ENCODE measurements at places on chromosomes 1 and 21.
A peak's percentile ranks its signal among the peaks of the same experiment; 100 is the strongest.

- DNase-seq: no peak
Observed at GRCh38 chr1:44585315-44585920, 88.9 kb downstream of the TMEM53 start.

GRCh38 chr21:29326914-29327554 is 28.3 kb downstream of the BACH1 start:
- DNase-seq: no peak

DNA sequence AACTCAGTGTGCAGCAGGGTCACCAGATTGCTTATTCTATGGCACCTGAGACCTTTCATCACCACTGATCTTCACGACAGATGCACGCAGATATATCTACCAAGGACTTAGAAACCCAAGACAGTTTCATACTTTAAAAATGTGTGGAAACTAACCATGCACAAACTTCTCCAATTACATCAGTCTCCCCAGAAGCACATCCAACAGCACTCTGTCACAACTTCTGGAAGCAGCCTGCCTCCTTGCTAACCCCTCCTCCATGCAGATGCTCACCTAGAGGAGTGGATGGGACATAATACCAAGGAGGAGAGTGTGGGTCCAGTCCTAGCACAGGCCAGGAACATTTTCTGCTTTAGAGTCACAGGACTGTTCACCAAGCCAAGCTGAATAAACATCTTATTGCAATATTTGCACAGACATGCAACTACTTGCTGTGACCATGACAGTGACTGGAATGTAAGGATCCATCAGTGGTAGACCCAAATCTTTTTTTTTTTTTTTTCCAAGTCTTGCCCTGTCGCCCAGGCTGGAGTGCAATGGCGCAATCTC is 69.4 kb downstream of the HIVEP3 start:
- DNase-seq: no peak

DNA sequence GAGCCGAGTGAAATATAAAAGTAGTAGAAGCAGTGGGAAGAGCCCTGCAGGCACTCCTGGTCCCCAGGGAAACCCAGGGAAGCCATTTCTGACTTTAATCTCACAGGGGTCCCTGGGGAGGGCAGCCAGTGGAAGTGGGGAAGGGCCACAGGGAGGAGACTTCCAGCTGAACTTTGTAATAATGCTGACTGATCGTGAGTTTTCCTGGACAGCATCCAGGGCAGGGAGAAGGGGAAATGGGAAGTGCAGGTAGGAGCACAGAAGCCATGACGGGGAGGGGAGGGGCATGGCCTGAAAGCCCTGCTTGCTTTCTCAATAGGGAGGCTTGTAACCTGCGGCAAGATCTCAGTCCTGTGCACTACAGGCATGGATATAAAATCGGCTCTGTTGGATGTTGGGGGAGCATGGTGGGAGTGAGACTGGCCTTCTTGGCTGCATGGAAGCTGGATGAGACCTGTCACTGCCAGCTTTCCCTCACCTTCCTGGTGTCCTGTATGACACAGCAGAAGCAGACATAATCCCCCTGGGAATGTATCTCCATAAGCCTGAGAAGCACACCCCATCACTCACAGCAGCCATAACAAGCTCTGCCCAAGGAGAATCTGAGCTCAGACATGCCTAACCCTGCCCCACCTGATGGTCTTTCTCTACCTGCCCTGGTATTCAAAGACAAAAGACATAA is 15.1 kb upstream of the MX1 start:
- no peak for DNase-seq

- DNase-seq: peak; percentile 80
Observed at GRCh38 chr1:110707232-110707631, 32.5 kb upstream of the KCNA3 start.

DNA sequence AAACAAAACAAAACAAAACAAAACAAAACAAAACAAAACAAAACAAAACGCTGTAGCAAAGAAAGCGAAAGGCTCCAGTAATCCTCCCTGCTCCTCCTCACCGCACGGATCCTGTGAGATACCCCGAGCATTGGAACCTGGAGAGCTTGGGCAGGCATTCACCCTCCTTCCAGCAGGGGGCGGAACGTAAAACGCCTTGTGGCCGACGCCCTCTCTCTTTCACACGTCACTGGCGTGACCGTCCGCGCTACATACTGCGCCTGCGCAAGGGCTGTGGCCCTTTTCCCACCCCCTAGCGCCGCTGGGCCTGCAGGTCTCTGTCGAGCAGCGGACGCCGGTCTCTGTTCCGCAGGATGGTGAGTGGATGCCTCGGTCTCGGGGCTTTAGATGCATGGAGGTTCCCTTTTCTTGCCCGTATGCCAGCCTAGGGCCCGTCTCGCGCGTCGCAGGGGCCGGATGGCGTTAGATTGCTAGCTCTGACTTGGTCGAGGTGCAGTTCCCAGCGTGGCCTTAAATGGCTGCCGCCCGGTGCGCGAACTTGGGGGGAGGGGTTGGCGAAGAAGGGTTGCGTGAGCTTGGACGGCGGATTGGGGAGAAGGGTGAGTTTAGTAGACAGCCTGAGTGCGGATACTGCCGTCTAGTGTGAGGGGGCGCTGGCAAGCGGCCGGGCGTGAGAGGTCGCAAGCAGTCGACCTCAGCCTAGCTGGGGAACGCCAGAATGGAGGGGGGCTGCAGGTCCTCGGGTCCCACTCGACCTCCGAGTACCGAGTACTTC is at the start of gene RPL5:
RPL5 (plus strand) TSS at position 279 of the 775 bp plus-strand sequence; CDS start at position 354, 75 bp downstream.
- peak; percentile 99 for DNase-seq

DNA sequence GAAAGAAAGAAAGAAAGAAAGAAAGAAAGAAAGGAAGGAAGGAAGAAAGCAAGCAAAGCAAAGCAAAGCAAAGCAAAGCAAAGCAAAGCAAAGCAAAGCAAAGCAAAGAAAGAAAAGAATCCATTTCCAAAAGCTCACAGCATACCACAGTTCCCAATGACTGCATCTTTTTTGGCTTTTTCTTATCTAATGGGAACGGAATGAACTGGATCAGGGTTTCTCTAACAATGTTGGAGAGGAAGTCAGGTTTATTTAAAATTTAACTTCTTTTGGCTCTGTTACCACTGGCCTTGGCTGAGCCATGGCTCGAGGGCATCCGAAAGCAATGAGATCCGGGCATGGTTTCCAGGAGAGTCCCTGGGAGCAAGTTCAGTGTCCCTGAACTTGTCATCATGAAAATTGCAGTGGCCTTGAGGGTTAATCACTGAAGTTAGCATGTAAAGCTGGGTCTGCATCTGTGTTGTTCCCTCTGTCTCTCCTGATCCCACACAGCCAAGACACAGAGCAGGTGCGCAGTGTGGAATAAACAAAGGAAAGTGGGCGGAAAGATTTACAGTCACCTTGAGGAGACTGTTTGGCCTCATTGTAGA is 34.6 kb upstream of the CTPS1 start:
- DNase-seq: no peak

GRCh38 chr1:34500451-34500850 is 254.4 kb upstream of the GJB5 start:
- DNase-seq: peak; percentile 4

- no peak for DNase-seq
Observed at GRCh38 chr21:30882866-30883597, 1.7 kb upstream of the KRTAP11-1 start.

- peak; percentile 82 for DNase-seq
Observed at GRCh38 chr1:202160377-202160940, at the start of gene PTPN7. PTPN7 (minus strand) TSS chr1:202160602; CDS start chr1:202159402, 1,200 bp downstream.

DNA sequence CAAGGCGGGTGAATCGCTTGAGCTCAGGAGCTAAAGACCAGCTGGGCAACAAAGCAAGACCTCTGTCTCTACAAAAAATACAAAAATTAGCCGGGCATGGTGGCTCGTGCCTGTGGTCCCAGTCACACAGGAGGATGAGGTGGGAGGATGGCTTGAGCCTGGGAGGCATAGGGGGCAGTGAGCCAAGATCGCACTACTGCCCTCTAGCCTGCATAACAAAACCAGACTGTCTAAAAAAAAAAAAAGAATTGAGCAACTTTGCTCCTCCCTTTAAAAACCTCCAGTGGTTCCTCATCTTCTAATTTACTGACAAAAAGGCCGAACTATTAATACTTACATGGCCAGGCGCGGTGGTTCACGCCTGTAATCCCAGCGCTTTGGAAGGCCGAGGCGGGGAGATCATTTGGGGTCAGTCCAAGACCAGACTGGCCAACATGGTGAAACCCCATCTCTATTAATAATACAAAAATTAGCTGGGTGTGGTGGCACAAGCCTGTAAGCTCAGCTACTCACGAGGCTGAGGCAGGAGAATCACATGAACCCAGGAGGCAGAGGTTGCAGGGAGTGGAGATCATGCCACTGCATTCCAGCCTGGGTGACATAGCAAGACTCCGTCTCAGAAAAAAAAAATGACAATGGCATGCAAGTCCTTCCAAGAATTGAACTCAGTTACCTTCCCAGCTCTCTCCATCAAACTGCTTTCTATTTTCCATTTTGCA is 4.4 kb downstream of the ACBD3 start:
- peak; percentile 74 for DNase-seq

GRCh38 chr1:12400027-12400693 is 170.3 kb downstream of the VPS13D start:
- no peak for DNase-seq

- no peak for DNase-seq
Observed at GRCh38 chr1:44919400-44919799, 67.0 kb downstream of the EIF2B3 start.

DNA sequence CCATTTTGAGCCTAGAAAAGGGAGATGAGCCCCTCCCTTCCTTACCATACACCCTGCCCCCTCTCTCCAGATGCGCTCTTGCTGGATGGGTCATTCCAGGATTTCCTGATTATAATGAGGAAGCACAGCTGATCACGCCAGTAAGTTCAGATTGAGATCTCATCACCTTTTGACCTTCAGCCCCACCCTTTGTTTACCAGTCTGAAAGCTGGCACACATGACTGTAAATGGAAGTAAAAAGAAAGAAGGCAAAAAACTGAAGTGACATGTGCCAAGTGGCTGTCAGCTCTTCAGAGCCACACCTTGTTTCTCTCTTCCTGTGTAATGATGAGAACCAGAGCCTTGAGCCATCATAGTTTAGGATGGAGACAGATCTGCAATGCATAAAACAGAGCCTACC is 27.9 kb downstream of the S1PR1 start:
- peak; percentile 47 for DNase-seq

DNA sequence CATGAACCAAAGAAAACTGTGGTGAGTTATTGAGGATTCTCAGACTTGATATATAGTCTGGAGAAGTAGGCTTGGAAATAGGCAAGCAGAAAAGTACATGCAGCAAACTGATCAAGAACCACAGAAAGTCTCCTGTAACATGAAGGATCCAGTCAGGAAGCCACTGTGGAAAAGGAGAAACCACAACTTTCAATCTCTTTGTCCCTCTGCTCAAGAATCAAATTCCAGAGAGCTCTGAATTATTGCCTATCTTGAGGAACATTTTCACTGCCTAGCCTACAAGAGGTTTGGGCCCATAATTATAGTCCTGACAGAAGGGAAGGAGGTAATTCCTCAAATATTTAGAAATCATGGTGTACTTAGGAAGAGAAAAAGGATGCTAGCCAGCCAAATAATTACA is 43.0 kb upstream of the ADAMTS1 start:
- DNase-seq: no peak

GRCh38 chr1:15935056-15935950 is 40.6 kb downstream of the ZBTB17 start:
- no peak for DNase-seq

GRCh38 chr1:10633416-10633815 is 158.7 kb downstream of the PEX14 start:
- no peak for DNase-seq

DNA sequence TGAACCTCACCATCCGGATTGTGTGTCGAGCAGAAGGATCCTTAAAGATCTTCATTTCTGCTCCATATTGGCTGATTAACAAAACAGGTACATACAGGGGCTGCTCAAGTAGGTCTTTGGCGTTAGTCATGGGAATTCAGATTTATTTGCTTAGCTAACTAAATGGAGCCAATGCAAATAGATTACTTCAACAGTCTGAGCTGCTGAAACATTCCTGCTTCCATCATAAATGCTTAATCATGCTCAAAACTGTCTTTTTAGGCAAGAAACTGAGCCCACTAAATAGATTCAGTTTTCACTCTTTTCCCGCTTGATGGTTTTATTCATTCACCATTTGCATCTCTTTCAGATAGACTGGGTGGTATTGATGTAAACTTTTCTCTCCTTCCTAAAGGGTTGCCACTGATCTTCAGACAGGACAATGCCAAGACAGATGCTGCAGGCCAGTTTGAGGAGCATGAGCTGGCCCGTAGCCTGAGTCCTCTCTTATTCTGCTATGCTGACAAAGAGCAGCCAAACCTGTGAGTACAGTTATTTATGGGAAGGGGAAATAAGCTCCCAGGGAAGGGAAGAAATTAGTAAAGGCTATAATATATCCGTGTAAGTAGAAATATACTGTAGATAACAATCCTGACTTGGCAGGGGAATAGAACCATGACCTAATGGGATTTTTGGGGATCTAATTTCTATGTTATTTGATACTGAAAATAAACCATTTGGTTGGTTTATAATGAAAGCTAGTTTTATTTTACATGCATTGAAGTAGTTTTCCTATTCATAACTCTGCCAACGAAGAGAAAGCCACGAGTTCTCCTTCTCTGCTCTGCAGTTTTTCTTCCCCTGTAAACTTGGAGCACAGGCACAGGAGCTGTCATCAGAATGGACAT is 126.4 kb downstream of the VPS13D start:
- DNase-seq: no peak

DNA sequence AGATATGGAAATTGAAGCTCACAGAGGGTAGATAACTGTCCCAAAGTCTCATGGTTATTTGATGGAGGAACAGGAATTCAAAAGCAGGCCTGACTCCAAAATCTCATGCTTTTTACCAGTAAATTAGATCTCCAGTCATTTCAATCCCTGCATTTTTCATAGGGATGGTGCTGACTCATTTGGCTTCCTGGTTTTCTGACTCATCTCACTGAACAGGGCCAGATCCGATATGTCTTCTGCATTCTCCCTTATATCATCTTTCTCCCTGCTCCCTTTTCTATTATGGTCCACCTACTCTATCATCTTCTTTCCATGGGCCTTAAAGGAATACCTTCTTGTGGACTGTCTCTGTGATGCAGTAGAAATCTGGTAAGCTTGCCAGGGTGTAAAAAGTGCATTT is 187.2 kb downstream of the FGGY start:
- peak; percentile 63 for DNase-seq

DNA sequence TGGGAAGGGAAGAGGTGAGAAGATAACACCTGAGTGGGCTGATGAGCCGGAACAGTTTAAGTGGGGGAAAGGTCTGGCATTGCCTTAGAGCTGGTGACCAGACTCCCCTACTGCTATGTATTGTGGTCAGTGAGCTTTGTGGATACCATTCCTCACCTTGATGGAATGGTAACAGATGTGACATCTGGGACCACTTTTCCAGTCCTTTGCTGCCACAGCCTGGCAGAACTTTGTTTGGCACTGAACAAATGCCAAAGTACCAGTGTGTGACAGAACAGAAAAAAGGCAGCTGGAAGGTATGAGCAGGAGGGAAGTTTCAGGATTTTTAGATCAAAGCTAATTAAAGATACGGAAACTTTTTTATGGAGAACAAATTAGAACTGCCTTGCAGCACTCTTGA is 6.2 kb downstream of the MED8 start:
- DNase-seq: no peak

GRCh38 chr1:67285780-67286488 is 21.7 kb upstream of the IL12RB2 start:
- DNase-seq: no peak
